ENCODE measurements at places on chromosomes 5 and 9.

GRCh38 chr5:89411891-89412290 lies 528.9 kb upstream of the MEF2C start:
- no peak for DNase-seq

DNA sequence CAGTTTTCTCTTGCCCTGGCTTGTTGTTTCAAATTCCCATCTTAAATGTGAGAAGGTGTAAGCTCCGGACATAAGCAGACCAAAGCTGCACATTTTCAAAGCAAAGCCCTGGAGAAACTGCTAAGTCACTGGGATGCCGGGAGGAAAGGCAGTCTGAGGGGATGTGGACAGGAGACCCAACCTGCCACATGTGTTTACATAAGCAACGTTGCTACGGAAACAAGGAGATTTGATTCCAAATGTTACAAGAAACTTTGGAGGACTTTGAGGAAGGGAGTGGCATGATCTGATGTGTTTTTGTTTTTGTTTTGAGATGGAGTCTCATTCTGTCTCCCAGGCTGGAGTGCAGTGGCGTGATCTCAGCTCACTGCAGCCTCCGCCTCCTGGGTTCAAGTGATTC lies 25.7 kb upstream of the INSYN2B start:
- no peak for DNase-seq

GRCh38 chr5:7844901-7845300 lies 6.0 kb downstream of the CFAP90 start:
- no peak for DNase-seq

DNA sequence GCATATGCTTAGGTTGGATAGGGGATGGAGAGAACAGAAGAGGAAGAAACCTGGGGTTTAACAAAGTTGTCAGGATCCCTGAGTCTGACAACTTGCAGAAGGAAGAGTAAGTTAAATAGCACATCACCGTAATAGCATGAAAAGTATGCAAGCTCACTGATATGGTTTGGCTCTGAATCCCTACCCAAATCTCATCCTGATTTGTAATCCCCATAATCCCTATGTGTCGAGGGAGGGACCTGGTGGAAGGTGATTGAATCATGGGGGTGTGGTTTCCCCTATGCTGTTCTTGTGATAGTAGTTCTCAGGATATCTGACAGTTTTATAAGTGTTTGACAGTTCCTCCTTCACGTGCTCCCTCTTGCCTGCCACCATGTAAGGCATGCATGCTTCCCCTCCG lies 193.3 kb downstream of the PSAT1 start:
- DNase-seq = no peak

DNA sequence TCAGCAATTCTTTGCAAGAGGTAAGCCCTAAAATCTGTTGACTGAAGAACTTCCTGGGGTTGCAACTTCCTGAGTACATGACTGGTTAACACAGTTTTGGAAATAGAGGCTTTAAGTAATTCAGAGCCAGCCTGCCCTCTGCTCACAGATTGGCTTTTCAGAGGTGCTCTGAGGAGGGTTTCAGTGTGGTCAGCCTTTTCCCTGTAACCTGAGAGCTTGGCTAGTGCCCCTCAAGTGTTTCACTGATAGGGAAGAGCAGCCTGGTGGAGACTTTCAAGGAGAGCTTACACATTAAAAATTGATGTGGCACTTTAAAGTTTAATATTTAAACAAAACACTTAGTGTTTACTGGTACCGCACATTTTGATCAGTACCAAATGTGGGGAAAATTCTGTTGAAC lies 56.7 kb upstream of the FOXB2 start:
- no peak for DNase-seq

DNA sequence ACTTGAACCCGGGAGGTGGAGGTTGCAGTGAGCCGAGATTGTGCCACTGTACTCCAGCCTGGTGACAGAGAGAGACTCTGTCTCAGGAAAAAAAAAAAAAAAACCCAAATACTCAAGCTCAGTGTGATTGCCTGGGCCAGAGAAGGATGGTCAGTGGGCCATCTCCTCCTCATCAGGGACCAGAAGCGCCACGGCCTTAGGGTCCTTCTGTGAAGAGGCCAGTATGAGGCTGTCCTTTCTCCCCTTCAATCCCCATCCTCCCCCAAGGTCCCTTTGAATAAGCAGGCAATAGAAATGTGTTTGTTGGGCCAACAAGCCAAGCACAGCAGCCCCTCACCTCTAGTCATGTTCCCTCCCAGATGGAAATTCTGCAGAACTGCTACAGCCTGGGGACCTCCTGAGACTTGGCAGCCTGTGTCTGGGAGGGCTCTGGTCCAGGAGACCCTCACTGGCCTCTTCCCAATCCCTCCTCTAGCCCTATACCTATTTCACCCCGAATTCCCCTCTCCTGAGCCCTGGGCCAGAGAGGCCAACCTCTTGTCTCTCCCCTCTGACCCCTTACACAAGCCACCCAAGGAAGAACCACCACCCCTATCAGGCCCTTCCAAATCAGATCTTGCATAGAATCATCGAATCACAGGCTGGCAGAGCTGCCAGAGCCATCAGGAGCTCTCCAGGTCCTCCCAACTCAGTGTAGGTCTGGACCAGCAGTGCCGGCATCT lies 1.0 kb downstream of the CSF1R start:
- DNase-seq = no peak

GRCh38 chr9:114894206-114894605 lies 36.2 kb downstream of the TNFSF8 start:
- no peak for DNase-seq

DNA sequence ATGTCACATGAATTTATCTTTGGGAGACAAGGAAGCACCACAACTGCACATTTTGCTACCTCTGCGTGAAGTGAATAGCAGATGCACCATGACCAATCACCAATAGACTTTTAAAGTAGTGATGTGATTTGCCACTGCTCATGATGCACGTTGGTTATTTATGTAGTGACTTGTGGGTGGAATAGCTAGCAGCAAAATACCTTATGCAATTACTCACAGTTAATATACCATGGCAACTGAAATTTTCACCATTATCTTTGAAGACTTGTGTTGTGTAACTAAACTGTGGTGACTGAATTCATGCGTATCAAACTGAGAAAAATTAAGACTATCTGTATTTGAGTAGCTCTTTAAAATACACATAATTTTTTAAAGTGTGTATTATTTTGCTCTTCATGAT lies 46.2 kb upstream of the TUSC1 start:
- DNase-seq = no peak

- DNase-seq = no peak
These were observed 164.4 kb downstream of the TLR4 start for GRCh38 chr9:117868594-117868993.

DNA sequence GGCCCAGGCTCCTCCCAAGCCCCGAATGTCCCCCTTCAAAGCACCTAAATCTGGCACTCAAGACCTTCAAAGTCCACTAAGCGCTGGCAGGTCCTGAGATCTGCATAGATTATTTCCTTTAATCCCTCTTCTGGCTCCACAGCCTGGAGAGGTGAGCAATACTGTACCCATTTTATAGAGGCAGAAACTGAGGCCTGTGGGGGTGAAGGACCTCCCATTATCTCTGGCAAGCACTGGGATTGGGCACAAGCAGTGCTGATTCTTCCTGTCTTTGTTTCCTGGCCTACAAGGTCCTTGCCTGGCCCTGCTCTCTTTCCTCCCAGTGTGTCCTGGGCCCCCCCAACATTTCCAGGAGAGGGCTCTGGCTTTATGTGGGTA lies 252.3 kb downstream of the PBX3 start:
- DNase-seq = no peak

DNA sequence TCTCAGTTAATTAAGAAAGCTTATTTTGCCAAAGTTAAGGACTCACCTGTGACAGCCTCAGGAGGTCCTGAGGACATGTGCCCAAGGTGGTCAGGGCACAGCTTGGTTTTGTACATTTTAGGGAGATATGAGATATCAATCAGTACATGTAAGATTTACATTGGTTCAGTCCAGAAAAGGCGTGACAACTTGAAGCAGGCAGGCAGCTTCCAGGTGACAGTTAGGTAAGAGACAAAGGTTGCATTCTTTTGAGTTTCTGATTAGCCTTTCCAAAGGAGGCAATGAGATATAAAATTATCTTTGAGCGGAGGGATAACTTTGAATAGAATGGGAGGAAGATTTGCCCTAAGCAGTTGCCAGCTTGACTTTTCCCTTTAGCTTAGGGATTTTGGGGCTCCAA lies 47.8 kb downstream of the SLC1A1 start:
- no peak for DNase-seq

GRCh38 chr5:62328772-62329491 lies 22.9 kb downstream of the KIF2A start:
- DNase-seq = no peak

GRCh38 chr9:98642661-98643312 lies 65.9 kb downstream of the GABBR2 start:
- DNase-seq = no peak

DNA sequence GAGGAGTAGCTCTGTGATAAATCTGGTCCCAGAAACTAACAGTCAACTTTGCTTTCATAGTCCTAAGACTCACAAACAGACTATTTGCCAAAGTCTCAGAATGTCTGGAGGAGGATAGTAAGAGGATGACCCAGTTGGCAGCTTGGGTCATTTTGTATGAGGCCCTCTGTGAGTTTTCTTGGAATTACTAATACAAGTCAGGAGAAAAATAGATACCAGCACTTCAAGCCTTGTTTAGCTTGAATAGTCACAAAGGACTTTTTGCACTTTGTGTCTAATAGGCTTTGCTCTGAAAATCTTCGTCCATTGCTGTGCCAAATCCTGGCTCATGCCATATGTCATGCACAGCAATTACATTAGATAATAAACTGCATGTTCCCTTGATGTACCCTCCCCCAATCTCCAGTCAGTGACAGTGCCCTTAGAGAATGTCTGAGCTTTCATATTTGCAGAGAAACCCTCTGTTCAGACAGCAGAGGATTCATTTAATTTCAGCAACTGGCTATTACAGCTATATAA lies 612.8 kb downstream of the CSNK1G3 start:
- DNase-seq = no peak

GRCh38 chr5:165039748-165040147 lies 1534.3 kb downstream of the MAT2B start:
- no peak for DNase-seq

- DNase-seq = no peak
These were observed 255.7 kb downstream of the HCN1 start for GRCh38 chr5:45440466-45440865.

- no peak for DNase-seq
These were observed 71.3 kb downstream of the HRH2 start for GRCh38 chr5:175728885-175729828.

DNA sequence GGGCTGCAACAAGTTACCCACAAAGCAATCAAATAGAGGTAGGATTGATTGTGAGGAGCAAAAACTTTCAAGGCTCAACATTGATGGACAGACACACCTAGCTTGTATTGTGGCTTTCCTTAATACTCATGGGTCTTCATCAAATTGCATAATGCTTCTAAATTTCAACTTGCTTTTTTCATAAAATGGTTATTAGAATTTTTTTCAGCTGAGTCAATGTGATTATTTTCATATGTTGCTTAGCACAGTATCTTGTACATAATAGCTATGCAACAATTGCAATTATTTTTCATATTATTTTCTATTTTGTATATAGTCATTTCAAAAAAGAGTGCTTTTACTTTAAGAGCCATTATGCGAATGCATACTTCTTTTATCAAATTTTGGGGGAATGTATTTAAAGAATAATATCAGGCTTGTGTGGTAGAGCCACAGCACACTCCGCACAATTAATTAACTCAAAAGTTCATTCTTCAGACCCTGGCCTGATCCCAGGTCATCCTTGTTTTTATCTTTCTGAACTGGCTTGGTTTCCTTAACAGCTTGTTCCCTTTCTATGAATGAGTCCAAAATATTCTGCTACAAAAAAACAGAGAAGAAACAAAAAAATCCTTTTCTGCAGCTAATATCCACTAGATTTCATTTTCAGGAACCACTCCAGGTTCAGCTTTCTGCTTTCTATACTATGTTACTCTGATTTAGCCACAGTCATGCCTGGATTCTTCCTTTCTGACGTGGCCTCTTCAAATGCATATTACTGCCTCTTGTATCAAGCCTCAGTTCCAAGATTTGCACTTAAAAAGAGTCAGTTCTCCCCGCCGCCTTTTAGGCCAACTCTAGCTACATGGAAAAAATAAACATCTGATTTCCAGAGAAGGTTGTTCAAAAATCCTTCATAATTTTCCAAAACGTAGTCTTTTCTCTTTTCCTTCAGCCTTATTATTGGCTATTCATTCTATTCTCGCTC lies 45.3 kb upstream of the CDH9 start:
- no peak for DNase-seq

DNA sequence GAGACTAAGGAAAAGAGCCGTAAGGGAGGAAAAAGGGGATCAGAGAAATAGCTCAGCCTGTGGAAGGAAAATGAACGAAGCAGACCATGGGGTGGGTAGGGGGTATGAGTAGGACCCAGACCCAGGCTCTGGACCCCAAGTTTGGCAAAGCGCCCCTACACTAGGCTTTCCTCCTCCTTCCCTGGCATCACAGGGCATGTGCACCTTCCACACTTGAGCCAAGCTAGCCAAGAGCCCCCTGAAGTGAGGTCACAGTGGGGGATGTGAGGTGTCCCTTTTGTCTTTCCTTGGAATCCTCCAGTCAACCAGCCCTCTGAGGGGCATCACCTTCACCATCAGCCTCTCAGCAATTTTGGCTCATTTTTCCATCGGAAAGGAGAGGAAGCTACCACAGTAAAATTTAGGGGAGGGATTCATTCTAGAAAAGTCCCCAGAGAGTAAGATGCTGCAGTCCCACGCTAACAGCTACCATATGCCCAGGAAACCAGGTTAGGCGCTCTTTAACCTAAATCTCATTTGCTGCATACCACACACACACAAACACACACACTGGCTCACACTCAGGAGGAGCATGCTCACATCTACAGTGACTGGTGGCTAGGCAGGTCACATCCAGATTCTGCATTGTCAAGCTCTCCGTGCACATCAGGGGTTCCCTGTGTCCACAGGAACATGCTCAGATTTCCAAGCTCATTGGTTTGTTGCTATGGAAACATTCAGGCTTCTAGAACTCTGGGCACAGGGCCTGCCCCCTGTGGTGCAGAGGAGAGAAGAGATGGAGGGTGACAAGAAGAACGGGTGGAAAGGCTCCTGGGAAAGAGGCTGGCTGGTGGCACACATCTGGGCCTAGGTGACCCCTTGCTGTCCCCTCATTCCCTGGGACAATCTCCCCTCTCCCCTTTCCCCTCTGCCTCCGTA lies 9.9 kb downstream of the REEP2 start:
- DNase-seq = peak; percentile 87

GRCh38 chr9:133477992-133478850 lies 678 bp downstream of the SLC2A6 start:
- no peak for DNase-seq

GRCh38 chr5:135543001-135543484 lies 7.3 kb upstream of the NEUROG1 start:
- DNase-seq = no peak
